ENCODE measurements at places on chromosomes 12 and 14. TPM values are rescaled to one million over a fixed set of nuclear protein-coding genes. Genes with fewer than 3 reads are reported as not detected.

GRCh38 chr14:54782751-54783659, 119.6 kb downstream of the GCH1 start:
- no peak for DNase-seq
- H3K36me3 ChIP-seq: no peaks in the 10 kb centered on the region
- no peaks in the 10 kb centered on the region for H3K4me1 ChIP-seq
- no peak overlapping the region for H3K27ac ChIP-seq

DNA sequence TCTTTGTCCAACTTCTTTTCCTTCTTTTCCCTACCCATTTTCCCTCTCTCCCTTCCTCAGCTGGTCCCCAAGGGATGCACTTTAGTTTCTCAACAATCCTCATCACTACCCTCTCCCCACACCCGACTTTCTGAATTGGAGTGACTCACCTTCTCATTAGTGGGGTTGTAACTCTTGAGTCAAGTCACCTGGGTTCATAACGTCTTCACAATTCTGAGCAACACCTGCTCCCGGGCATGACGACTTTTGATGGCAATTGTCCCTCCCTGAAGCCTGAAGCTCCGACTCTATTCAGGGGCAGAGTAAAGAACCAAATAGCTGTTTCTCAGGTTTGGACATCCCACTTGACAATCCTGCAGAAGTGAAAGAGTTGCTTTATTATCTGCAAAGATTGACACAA, 82.7 kb upstream of the OTX2 start:
- H3K4me3 ChIP-seq: no peak overlapping the region
- no peak for DNase-seq
- H3K27ac ChIP-seq: no peak overlapping the region
- H3K4me1 ChIP-seq: no peaks in the 10 kb centered on the region
- H3K36me3 ChIP-seq: no peaks in the 10 kb centered on the region

GRCh38 chr14:73747379-73748211, 33.4 kb upstream of the PNMA1 start:
- no peaks in the 10 kb centered on the region for H3K36me3 ChIP-seq
- no peak for DNase-seq
- H3K27me3 ChIP-seq: no peaks in the 10 kb centered on the region
- H3K4me1 ChIP-seq: peaks cover 95% of the 10 kb centered on the region

DNA sequence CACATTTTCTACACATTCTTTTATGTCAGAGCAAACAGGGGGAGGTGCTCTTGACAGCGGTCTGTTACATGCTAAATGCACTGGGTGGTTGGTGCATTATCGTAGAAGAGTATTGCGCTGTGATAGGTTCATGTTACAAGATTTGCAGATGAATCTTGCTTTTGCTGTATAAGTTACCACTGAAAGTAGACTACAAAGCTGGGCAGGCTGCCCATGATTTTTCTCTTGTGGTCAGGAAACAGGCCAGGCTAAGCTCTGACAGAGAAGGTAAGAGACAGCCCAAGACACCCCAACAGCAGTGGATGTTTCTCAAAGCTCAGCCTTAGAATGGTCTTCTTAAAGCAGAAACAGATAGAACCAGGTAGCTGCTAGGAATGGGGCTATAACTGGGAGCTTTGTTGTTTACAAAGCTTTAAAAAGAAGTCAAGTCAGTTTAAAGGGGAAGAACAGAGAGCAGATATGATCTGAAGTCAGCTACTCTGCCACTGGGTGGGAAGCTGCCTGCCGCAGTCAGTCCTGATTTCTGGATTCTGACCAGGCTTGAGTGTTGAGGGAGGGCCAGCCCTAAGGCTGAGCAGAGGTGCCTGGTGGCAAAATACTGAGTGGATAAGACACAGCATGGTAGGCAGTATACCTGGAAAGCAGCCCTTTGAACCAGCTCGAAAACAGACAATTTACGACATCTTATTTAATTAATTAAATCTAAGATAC, 9.4 kb downstream of the KCNA1 start:
- H3K36me3 ChIP-seq: no peaks in the 10 kb centered on the region
- H3K27ac ChIP-seq: no peak overlapping the region
- peaks cover 11% of the 10 kb centered on the region for H3K27me3 ChIP-seq

DNA sequence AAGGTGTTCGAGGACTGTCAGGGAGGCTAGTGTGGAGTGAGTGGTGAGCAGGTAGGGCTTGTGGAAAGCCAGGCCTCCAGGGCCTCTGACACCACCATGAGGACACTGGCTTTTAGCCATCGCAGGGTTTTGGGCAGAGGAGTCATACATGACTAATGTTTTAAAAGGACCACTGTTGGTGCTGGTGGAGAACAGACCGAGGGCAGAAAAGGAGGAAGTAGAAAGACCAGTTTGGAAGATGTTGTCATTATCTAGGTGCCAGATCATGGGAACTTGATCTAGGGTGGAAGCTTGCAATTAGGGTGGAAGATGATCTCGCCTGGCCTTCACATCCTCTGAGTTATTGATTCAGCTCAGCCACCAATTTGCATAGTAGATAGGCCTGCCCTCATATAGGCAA, 144.2 kb downstream of the C12orf75 start:
- no peak overlapping the region for H3K4me3 ChIP-seq
- H3K27ac ChIP-seq: no peak overlapping the region
- H3K27me3 ChIP-seq: no peaks in the 10 kb centered on the region
- no peaks in the 10 kb centered on the region for H3K36me3 ChIP-seq
- H3K4me1 ChIP-seq: no peaks in the 10 kb centered on the region

- no peak overlapping the region for H3K27ac ChIP-seq
- H3K4me3 ChIP-seq: no peak overlapping the region
- H3K27me3 ChIP-seq: no peaks in the 10 kb centered on the region
Observed at GRCh38 chr14:98791661-98792060, 480.3 kb downstream of the BCL11B start.

DNA sequence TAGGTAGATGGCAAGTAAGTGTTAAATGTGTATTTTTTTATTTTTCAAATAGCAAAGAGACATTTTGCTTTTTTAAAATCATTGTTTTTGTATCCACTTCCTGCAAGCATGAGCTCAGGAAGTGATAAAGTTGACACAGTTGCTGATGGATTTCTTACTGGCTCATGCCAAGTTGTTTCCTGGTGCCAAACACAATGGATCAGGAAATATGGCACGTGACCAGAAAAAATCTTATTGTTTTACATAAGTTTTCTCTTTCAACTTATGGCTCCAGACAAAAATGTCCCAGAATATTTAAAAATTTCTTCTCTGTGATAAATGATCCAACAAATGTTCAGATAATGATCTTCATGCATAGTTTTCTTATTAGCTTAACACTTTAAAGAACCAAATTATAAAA, 1279.1 kb upstream of the FLRT2 start:
- H3K27ac ChIP-seq: no peak overlapping the region
- no peaks in the 10 kb centered on the region for H3K27me3 ChIP-seq
- H3K4me3 ChIP-seq: no peak overlapping the region

GRCh38 chr14:94924189-94924588, 154.3 kb upstream of the GSC start:
- no peaks in the 10 kb centered on the region for H3K36me3 ChIP-seq
- no peaks in the 10 kb centered on the region for H3K4me1 ChIP-seq
- H3K27ac ChIP-seq: no peak overlapping the region
- DNase-seq: no peak

DNA sequence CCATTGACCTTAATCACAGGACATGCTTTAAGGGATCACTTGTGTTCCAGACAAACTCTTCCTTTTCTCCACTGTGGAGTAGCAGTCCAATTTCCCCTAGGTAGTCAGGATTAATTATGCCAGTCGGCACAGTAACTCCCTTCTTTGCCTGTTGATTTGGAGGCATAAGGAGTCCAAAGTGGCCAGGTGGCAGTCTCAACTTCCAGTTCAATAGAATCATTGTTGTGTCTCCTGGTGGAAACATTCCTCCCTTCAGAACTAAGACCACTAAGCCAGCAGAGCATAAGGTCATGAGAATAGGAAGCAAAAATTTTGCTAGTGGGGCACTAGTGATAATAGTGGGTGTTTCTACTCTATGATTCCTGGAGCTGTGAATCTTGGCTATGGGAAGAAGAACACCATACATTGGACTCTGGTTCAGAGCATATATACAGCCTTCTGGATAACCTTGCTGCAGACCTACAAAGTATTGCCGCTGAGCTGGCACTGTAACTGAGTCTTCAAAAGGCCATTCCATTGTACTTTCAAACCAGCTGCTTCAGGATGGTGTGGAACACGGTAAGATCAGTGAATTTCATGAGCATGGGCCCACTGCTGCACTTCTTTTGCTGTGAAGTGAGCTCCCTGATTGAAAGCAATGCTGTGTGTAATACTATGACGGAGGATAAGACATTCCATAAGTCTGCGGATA, 147.3 kb upstream of the MAX start:
- H3K27ac ChIP-seq: no peak overlapping the region
- peaks cover 14% of the 10 kb centered on the region for H3K4me1 ChIP-seq
- H3K27me3 ChIP-seq: no peaks in the 10 kb centered on the region
- DNase-seq: no peak

DNA sequence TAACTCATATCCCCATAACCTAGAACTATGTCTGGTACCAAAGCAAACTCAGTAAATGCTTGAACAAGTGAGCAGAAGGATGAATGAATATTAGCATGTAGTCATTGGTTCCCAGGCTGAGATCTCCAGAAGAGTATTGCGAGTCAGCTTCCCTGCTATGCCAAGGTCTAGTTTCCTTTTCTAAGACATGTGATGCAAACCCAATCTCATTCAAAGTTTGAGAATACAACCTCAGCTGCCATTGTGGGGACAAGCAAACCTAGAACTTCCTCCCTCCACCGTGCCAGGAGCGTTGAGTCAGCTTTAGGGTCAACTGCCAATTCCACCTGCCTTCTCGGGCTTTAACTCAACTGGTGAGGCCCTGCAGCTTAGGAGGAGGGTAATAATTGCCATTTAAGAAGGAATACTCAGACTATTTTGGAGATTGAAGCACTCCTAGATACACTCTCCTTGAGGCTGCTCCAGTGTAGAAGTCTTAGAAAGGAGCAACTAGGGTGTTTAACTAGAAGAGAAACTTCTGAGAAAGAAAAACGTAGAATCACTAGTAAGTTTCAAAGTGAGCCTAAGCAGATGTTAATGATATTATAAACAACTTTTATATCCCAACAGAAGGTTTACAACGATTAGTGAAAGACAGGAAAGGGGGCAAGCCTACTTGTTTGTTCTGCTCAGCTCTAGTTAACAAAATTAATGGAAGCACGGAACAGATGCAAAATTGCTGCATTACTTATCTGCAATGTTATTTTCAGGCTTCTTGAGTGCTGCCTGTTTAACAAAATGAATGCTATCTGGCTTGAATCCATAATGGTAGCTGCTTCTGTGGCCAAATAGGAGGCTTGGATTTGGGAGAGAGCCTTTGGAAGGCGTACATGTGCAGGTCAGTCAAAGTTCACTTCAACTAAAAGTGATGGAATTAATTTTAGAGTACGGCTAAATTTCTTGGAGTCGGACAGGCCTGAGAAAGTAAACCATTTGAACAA, 96.9 kb downstream of the HELB start:
- peaks cover 5% of the 10 kb centered on the region for H3K4me1 ChIP-seq
- H3K27ac ChIP-seq: no peak overlapping the region
- H3K36me3 ChIP-seq: no peaks in the 10 kb centered on the region
- H3K4me3 ChIP-seq: no peak overlapping the region
- peaks cover 12% of the 10 kb centered on the region for H3K27me3 ChIP-seq
- no peak for DNase-seq

GRCh38 chr14:58992935-58993334, 195.5 kb upstream of the DAAM1 start:
- no peak for DNase-seq
- H3K36me3 ChIP-seq: no peaks in the 10 kb centered on the region
- H3K4me3 ChIP-seq: no peak overlapping the region
- no peak overlapping the region for H3K27ac ChIP-seq
- no peaks in the 10 kb centered on the region for H3K4me1 ChIP-seq

GRCh38 chr12:95060951-95061350, 12.5 kb downstream of the NR2C1 start:
- no peaks in the 10 kb centered on the region for H3K27me3 ChIP-seq
- no peak overlapping the region for H3K27ac ChIP-seq
- H3K4me1 ChIP-seq: no peaks in the 10 kb centered on the region
- peaks cover 58% of the 10 kb centered on the region for H3K36me3 ChIP-seq
- H3K4me3 ChIP-seq: no peak overlapping the region

DNA sequence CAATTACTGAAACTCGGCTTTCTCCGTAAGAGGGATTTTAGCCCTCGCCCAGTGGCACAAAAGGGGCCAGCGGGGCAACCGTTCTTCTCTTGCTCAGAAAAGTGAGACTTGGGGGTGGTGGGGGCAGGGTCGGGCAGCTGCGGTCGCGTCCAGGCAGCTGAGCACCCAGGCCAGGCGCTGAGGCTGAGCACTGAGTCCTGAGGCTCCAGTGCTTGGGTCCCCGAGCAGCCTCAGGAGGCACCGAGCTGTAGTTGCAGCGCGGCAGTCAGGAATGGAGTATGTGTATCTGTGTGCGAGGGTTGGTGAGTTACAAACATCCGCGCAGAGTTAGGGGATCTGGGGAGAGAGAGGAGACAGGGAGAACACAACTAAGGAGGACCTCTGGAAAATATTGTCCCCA, 4.1 kb upstream of the HOXC6 start:
- H3K27me3 ChIP-seq: peaks cover 97% of the 10 kb centered on the region
- H3K4me3 ChIP-seq: no peak overlapping the region
- no peaks in the 10 kb centered on the region for H3K36me3 ChIP-seq

DNA sequence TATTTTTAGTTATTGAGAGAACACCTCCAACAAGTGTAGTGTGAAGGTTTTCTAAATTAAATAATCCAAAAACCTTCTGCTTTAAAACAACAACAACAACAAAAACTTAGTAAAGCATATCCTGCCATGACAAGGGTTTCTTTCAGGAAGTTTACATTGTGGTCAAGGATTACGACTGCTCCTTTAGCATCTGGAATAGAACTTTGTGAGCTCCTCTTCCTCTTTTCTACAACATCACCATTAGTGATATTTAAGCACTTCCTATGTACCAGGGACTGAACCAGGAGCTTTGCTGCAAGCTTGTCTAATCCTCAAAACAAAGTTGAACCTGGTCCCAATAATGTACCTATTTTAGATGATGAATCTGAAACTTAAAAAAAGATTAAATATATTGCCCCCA, 315.4 kb upstream of the KITLG start:
- H3K27ac ChIP-seq: no peak overlapping the region
- H3K4me3 ChIP-seq: no peak overlapping the region
- DNase-seq: no peak
- no peaks in the 10 kb centered on the region for H3K4me1 ChIP-seq

- no peak overlapping the region for H3K4me3 ChIP-seq
- no peak overlapping the region for H3K27ac ChIP-seq
- peaks cover 36% of the 10 kb centered on the region for H3K36me3 ChIP-seq
- no peak for DNase-seq
- H3K27me3 ChIP-seq: no peaks in the 10 kb centered on the region
Observed at GRCh38 chr14:89164168-89165073, 252.6 kb downstream of the FOXN3 start.

Gene MAP1LC3B2
- 2.1 TPM for total RNA-seq

Gene C12orf42
- 4.8 TPM for total RNA-seq

Gene TMEM63C
- total RNA-seq: 0.89 TPM
